ENCODE measurements at places on chromosomes 7 and 10.
A peak's percentile ranks its signal among the peaks of the same experiment; 100 is the strongest.

DNA sequence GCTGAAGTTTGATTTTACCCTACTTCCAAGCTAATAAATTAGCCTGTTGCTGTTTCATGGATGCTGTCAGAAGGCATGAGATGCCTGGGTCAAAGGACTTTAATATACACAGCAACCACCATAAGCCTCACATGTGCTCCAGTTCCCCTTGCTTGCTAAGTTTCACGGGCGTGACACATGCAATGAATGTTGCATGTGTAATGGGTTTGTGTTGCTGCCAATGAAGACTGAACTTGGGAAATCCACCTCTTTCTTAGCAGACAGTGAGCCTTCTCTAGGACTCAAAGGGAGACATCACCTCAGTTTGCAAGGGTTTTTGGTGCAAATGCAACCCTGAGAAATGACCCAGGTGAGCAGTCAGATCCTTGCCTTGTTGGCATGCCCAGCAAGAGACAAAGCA lies 505.5 kb upstream of the PODXL start:
- DNase-seq, result no peak

GRCh38 chr10:56662765-56663447 lies 301.8 kb upstream of the ZWINT start:
- DNase-seq, result no peak

- DNase-seq, result no peak
Measured at GRCh38 chr10:969473-970150, 18.6 kb upstream of the GTPBP4 start.

DNA sequence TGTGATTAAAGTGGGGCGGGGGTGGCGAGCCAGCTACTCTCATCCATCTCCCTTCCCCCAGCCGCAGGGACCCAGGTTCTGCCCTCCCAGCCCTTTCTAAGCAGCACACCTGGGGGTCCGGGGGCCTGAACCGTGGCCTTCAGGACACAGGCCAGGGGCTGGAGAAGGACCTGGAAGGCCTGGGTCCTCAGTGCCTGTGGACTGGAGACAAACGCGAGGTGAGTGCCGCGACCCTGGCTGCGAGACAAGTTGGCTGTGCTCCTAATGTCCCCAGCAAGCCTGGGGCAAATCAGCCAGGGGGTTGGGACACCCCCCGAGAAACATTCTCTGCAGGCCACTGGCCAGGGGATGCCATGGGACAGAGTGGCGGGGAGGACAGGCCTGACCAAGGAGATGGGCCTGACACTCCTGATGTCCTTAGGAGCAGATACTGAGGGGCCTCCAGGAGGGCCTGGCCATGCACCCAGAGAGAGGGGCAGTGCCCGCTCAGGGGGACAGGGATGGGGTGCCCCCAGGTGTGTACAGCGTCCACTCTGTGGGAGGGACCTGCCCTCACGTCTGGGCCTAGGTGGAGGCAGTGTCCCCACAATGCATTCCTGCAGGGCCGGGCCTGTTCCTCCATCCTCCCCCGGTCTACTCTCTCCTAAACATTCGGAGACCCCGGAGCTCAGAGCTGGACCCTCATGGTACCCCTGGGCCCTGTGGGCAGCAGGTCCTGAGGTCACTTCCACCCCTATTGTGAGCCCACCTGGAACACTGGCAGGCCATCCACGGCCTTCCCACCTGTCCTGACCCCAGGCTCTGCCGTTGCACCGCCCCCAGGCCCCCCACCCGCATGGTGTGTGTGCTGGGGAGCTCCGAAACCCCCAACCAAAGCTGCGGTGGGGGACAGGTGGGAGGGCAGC lies 13.1 kb downstream of the BRAT1 start:
- DNase-seq, result no peak

DNA sequence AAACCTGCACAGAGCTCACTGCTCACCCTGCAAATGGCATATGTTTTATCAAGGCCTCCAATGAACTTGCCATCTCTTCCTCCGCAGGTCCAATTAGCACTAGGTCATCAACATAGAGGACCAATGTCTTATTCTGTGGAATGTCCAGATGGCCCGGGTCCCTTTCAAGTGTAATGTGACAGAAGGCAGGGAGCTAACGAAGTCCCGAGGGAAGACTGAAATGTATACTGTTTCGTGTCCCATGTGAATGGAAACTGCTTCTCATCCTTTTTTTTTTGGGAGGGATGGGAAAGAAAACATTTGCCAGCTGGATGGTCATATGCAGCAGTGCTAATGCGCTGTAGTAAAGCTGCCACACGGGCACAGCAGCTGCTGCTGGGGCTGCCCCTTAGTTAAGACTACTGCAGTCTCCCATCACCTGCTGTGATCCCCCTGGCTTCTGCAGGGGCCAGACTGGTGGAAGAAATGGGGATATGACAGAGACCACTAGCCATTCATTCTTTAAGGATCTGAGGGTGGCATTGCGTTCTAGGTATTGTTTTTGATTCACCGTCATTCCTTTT lies 61.7 kb upstream of the CCNY start:
- DNase-seq, result no peak

- no peak for DNase-seq
Measured at GRCh38 chr7:91286432-91286831, 22.2 kb downstream of the FZD1 start.

DNA sequence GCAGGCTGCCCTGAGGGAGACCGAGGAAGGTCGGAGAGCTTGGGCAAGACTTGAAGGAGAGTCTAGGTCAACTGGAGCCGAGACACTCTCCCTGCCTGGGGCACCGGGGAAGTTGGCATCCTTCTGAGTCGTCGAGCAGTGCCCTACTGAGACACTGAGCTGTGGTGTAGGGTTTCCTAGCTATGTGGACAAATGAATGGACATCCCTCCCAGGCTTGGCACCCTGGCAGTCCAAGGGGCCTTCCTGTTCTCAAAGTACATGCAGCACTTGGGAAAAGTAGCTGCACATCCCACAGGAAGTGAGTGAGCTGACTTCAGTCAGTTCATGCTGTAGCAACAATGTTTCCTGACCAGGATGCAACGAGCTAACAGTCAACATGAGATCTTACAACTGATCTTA lies 57.2 kb upstream of the INPP5A start:
- DNase-seq, result no peak

GRCh38 chr7:82803411-82803810 lies 359.3 kb downstream of the PCLO start:
- no peak for DNase-seq

DNA sequence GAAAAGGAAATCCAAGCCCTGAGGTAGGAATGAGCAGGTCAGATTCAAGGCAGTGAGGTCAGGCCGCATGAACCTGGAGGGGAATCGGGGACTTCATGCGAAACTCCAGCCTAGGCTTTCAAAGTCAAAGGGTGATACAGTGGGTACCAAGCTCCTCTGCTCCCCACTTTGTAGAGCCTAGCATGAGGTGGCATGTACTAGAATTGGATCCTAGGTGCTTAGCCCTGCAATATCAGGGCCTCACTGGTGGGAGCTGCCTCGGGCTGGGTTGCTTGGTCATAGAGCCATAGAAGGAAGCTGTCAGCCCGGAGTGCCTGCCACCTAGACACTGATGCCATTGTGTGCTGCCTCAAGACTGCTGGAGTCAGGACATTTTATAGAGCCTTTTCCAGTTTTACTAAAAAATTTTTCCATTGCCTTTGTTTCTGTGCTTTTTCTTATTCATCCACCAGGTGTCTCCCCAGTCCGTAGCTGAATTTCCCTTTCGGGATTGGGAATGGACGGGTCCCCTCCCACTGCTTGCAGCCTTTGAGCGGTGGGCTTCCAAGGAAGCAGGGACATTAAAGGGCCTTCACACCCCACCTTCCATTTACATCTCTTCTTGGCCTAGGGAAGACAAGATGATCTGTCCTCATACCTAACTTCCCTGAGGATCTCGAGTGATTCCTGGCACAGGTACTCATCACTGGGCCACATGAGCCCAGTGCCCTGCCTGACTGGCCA lies 5.5 kb upstream of the LZTS2 start:
- peak; percentile 80 for DNase-seq

DNA sequence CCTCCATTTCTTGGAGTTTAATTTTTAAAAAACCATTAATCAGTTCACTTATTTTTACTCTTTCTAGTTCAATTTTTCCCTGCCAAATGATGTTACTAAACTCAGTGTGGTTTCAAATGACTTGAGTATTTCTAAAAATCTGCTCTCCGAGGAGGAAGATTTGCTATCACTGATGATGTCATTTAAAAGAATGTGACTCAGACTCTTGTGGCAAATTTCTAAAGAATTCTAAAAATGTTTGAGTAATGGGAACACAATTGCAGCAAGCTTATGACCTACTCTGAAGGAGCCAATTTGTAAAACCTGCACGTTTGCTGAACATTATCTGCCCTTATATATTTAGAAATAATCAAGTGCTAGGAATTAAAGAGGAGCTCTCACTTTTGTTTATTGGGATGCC lies 88.6 kb downstream of the SPAG6 start:
- peak; percentile 76 for DNase-seq

- no peak for DNase-seq
Measured at GRCh38 chr10:62980687-62981086, 152.4 kb upstream of the NRBF2 start.

GRCh38 chr7:22688084-22688483 lies 38.9 kb upstream of the IL6 start:
- peak; percentile 5 for DNase-seq

- DNase-seq, result peak; percentile 62
Measured at GRCh38 chr7:137454246-137454724, 110.8 kb upstream of the PTN start.

GRCh38 chr10:34089253-34089652 lies 725.8 kb downstream of the PARD3 start:
- no peak for DNase-seq

DNA sequence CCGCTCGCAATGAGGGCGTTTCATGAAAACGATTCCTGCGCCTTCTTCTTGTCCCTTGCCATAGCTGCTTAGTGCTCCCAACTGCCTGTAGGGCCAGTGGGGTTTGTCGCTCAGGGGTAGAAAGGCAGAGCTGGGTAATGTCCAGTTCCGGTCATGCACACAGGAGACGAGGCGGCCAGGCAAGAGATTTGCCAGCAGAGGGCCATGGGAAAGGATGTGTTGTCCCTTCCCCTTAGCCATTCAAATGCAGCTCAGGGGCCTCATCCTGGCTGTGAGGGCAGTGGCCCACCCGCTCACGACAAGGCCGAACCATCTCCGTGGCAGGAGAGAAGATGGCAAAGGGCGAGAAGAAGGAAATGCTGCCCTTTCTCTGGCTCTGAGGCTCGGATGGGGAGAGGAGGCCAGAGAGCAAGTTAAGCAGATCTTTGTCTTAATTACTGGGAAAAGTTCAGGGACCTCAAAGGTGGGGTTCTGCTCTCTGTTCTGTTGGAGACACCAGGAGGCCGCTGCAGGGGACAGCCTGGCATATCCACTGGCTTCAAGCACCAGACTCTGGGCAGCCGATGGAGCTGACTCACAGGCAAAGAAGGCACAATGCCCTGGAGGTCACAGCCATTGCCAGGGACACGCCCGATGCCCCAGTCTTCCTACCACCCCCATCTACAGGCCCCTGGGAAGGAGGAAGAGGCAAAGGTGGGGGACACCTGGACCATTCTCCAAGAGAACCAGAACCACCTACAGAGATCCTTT lies 534.8 kb upstream of the MGMT start:
- DNase-seq, result no peak

DNA sequence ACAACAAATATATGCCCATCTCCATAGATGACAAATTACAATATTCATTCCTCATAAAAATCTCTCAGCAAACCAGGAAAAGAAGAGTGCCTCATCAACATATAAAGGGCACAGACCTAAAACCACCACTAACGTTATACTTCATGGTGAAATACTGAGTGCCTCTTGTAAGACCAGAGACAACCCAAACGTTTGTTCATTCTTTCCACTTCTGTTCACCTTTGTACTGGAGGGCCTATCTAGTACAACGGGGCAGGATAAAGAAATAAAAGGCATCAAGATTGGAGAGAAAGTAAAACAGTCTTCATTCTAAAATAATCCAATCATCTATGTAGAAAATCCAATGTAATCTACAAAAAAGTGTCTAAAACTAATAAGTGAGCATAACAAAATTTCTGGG lies 79.1 kb downstream of the LARP4B start:
- no peak for DNase-seq

- no peak for DNase-seq
Measured at GRCh38 chr7:16055263-16055976, 365.9 kb downstream of the CRPPA start.

DNA sequence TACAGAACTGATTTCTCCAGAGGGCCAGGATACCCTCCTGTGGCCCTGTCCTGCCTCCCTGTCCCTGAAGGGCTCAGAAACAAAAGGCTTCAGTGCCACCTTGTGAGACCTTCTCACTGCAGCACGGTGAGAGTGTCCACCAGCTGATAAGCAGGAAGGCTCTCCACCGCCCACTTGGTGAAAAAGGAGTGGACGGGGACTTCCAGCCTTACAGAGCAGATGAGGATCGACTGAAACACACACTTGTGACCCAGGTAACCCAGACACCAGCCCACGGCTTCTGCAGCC lies 330.1 kb downstream of the GRID1 start:
- DNase-seq, result no peak

DNA sequence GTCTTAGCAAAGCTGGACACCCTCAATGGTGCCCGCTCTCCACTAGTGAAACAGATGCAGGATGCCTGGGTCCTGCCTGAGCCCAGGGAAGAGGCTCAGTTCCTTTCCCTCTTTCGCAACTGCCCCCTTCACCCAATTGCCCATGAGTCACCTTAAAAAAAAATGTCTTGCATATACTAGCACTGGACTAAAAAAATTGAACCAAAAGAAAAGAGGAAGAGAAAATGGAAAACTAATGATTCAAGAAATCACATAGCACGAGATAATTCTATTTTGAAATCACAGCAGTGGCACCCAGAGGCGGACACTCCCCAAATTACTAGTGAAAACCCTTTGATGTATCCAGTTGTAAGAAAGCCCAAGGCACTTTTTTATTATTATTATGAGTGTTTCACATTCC lies 972.5 kb downstream of the LRMDA start:
- no peak for DNase-seq

Data from cerebellar cortex (tissue), 1 donor.